ENCODE measurements at places on chromosomes 7 and 10.

- peak; percentile 40 for DNase-seq
Measured at GRCh38 chr10:14838582-14839304, 637 bp downstream of the HSPA14 start.

- DNase-seq = peak; percentile 34
Measured at GRCh38 chr10:79445977-79446757, 743 bp upstream of the ZCCHC24 start.

GRCh38 chr7:5198741-5199140, 8.7 kb downstream of the WIPI2 start:
- no peak for DNase-seq

DNA sequence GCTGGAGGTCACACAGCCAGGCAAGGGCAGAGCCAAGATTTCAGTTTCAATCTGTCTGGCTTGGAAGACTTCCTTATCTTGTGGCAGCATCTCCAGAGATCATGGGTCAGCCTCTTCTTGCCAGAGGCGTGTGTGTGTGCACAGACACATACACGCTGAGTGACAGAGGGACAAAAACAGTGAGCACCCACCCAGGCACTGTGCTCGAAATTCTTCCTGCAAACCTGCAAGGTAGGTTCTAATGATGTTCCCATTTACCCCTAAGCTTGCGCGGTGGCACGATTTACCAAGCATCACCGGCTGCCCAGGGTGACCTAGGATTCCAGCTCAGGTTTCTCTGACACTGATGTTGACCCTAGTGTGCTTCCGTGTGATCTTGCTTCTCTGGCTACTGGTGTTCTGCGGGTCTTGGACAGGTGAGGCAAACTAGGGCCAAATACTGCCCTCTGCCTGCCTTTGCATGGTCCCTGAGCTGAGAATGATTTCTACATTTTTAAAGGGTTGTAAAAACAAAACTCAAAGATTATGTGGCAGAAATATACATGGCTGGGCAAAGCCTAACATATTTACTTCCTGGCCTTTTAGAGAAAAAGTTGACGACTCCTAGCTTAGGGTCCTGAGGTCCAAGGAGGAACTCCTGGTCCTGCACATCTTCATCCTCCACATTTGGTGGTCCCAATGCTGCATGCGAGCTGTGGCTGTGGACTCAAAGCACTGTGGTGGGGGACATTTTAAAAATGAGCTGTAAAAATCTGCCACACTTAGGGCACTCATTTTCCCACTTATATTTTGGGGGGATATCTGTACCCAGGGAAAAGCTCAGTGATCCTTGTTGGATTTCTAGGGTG, 268.5 kb downstream of the RPS24 start:
- DNase-seq = no peak

GRCh38 chr10:32000937-32001336, 55.3 kb downstream of the KIF5B start:
- no peak for DNase-seq

- no peak for DNase-seq
Measured at GRCh38 chr10:5528989-5529701, 4.4 kb downstream of the CALML3 start.

DNA sequence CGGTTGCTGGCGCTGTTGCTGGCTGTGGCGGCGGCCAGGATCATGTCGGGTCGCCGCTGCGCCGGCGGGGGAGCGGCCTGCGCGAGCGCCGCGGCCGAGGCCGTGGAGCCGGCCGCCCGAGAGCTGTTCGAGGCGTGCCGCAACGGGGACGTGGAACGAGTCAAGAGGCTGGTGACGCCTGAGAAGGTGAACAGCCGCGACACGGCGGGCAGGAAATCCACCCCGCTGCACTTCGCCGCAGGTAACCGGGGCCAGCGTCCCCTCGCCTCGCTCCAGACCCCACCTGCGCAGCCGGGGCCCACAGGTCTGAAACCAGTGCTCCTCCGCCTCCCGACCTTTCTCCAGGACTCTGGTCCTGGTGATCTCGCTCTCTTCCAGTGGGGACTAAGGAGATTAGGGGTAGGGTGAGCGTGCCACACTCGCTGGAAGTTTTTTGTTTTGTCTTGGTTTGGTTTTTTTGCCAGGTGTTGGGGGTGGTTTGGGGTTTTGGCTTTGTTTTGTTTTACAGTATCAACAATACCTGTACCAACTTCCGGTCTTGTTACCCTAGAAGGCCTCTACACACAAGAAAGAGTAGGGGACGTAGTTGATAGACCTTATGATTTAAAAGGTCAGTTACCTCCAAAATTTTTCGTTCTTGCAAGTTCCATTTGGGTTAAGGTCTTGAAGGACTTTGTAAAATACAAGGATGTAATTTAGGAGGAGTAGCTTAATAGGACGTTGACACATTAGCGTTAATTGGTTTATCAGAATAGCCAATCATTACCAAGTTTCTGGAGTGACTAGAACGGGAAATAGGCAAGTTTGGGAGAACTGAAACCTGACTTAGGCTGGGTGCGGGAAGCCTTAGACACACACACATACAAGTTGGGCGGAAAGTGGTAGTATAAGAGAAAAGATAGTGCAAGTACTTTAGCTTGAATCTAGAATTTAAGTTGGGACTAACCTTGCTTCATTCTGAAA, 704 bp downstream of the TNKS2 start:
- DNase-seq = peak; percentile 27

DNA sequence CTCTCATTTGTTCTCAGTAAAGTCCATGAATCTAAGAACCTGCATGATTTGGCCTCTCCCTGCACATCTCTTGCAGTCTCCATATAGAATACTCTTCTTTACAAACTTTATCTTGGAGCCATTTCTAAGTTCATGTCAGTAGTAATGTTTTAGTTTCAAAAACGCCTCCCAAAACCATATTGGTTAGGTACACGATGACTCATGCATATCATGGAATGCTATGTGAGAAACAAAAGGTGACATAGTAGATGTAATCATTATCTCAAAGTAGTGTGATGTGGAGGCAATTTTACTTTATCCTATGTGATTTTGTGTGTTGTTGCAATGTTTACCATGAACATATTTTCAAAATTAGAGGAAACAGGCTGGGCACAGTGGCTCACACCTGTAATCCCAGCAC, 520.7 kb downstream of the KCNMA1 start:
- no peak for DNase-seq

DNA sequence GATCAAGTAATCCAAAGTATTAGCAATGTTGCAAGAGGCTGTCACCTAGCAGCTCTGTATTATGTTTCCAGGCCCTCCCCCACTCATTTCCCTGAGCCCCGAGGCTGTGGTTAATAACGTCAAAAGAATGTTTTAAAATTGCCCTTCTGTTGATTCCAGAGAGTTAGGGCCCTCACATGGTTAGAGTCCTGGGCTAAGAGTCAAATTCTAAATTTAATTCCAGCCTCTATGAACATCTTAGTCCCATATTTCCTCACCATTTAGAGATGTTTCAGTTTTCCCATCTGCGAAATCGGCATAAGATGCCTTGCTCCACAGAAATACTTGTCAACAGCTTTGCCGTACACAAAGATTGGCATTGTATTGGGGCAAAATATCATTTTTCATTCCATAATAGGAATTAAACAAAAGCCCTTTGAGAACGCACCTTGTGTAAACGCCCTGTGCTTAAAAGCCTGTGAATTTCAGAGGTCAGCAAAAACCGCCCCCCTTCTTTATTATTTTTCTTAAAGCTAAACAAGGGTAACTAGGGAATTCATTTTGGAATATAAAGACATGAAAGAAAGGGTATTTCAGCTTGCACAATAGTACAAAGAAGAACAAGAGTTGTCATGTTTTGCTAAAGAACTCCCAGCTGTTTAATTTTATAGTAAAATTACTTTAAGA, 135.8 kb downstream of the ARID5B start:
- peak; percentile 12 for DNase-seq

DNA sequence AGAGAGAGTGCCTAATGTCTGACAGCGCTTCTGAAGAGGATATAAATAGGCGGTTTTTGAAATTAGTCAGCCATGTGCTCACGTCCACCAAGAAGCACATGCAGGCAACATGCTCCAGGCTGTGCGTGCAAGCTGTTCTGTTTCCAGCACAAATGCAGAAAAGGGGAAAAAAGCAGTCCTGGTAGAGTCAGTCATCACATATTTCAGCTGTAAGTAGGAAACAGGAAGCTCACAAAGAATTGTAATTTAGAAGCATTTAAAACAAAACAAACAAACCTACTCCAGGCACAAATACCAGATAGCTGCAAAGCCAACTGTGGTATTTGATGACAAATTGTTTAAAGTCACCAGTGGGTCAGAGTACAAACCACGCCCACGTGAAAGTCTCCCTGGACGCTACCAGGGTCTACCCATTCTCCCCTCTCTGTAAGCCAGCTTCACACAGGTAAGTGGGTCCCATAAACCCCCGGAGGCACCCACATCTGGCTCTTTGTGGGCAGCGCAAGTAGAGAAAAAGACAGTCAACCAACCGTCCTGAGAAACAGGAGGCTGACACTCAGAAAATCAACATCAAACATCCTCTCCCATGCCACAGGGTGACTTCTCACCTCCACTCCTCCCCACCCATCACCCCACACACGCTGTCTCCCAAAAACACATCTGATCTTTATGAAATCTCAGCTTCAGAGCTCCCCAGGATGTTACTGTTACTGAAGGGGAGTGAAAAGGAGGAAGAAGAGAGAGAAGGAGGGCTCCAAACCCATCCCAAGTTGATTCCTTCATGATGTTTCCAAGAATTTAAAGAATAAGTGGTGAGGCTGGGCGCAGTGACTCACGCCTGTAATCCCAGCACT, 186.4 kb downstream of the FAM107B start:
- DNase-seq = peak; percentile 85

GRCh38 chr7:130912862-130913638, 179.0 kb upstream of the KLF14 start:
- DNase-seq = peak; percentile 61

GRCh38 chr7:111865430-111865829, 303.1 kb upstream of the IMMP2L start:
- no peak for DNase-seq

GRCh38 chr10:124168581-124168980, 75.2 kb upstream of the CHST15 start:
- DNase-seq = no peak

DNA sequence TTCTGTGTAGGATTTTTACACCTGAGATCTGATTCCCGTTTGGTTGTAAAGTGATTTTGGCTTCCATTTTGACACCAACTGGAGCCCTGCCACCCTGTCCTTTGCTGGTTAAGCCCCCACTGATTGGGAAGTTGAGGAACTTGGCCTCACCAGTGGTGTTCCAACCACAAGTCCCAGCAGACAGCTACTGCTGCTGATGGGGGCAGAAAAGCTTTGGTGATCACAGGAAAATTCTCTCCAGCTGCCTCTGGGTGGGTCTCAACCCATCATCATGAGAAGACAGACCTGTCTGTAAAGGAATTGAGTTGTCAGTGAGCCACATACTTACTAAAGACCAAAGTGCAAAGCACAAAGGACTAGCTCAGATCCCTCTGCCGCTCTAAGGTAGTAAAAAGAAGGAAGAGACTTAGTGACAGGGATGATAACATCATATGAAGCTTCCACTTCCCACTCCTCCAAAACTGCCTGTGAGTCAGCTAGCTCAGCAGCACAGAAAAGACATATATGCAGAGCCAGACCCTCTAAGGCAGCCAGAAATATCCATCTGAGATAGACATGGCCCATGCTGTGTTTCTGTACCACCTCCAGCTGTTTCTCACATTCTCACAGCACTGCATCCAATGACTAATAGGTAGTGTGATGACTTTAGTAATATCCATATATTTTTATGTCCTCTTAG, 22.4 kb upstream of the LRRC17 start:
- DNase-seq = peak; percentile 13
